C1 segment of cervical spinal cord (tissue), 14 donors: ENCODE measurements at places on chromosomes 2 and 18.

- no peak for DNase-seq
These were observed 44.8 kb upstream of the CNGA3 start for GRCh38 chr2:98301469-98301868.

GRCh38 chr18:21230436-21230835 is 11.6 kb upstream of the GREB1L start:
- no peak for DNase-seq

GRCh38 chr2:70091364-70091763 is 4.1 kb downstream of the PCBP1 start:
- DNase-seq = no peak

GRCh38 chr18:35671966-35672603 is 90.5 kb downstream of the GALNT1 start:
- DNase-seq = no peak
